ENCODE measurements at places on chromosomes 12 and 14.

DNA sequence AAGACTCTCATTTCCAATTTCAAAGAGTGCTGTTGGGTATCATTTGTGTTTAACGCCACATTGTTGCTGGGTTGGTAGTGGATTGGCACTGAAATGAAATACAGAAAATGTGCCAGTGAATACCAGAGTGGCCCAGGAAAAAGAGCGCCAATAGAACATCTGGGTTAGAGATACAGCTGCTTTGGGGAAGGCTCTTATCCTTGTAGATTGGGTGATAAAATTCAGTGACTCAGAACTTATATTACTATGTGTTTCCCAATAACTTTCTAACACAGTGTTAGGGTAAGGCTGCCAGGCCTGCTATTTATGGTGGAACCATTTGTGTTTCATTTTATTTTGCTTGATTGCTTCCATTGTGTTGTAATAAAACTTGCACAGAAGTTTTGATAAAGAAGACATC is 168.2 kb upstream of the SSTR1 start:
- DNase-seq = no peak

DNA sequence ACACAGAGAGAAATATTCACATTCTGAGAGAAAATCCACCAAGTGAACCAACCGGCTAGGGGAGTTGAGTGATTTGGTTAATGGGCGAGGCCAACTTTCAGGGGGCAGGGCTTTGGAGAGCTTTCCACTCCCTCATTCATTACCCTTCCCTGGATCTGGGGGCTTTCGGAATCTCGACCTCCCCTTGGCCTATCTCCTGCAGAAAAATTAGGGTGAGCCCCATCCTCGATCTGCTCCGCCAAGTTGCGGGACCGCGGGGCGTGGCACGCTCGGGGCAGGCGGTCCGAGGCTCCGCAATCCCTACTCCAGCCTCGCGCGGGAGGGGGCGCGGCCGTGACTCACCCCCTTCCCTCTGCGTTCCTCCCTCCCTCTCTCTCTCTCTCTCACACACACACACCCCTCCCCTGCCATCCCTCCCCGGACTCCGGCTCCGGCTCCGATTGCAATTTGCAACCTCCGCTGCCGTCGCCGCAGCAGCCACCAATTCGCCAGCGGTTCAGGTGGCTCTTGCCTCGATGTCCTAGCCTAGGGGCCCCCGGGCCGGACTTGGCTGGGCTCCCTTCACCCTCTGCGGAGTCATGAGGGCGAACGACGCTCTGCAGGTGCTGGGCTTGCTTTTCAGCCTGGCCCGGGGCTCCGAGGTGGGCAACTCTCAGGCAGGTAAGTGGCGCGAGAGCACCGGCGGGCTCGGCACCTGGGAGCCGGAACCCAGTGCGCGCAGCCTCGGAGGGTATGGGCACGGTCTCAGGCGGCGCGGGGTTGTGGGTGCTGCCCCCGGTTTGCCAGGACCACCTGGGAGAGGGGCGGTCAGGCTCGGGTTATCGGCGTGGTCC is at the start of gene ERBB3:
ERBB3 (plus strand) TSS at position 443 of the 833 bp plus-strand sequence; CDS start at position 579, 136 bp downstream.
- no peak for DNase-seq

DNA sequence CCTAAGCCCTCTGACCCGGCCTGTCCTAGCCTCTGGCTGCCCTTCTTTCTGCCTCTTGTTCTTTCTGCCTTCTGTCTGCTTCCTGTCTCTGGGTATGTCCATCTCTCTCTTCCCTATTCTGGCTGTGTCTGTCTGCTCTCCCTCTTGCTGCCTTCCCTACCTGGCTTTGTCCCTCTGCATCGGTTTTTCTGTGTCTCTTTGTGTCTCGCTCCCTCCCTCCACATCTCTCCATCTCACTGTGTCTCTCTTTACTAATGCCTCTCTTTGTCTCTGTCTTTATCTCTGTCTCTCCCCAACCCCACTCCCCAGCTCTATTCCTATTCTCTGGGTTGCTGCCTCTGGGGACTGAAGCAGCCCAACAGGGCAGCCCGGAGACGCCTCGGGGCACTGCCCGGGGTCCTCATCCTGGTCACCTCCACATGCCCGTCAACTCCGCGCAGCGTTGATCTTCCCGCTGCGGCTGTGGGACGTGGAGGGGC is 10.1 kb downstream of the SHMT2 start:
- no peak for DNase-seq

DNA sequence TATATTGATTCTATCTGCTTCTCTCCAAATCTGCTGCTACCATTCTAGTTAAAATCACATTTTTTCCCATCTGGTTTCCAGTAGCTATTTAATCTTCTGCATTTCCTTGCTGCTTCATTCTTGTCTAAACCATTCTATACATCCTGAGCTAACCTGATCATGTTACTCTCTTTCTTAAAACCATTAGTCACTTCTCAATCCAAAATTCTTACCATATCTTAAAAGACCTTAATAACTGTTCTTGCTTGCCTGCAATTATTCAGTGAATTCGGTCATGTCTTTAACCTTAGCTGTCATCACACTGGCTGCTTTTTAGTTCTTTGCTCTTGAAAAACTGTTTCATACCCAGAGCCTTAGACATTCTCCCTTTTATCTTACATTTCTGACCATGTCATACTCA is 56.4 kb upstream of the PZP start:
- no peak for DNase-seq
